ENCODE measurements at places on chromosomes 3 and 15.

DNA sequence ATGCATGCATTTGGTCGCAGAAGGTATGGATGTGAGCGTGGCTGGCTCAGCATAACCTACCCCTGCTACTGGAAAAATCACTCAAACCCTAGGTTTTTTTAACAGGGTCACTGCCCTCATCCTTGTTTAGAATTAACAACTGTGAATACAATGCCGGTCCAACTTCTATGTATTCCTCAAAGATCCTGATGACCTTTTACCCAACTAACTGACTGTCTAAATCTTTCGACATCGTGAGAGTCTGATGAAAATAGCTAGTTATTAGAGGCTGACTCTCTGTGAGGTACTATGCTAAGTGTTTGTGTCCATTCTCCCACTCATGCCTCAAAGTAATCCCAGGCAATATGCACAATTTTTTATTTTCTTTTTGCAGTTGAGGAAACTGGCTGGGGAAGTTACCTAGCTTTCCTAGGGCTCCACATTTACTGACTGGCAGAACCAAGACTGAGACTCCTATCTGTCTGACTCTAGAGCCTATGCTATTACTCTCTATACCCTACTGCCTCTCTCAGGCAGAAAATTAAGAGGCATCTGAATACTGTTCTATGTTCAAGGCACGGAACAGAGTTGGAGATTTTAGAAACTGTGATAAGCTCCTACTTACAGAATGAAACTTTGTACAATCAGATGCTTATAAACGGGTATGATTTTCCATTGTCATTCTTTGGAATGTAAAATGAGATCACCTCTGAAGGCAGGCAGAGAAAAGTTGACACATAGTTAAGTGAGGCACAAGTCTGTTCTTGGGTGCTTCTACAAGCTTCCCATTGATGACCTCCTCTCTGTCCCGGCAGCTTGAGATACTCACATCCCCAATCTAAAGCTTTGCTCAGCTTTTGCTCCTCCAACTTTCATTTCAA is 56.4 kb downstream of the FILIP1L start:
- H3K27ac ChIP-seq, result no peak overlapping the region
- H3K36me3 ChIP-seq, result no peaks in the 10 kb centered on the region
- DNase-seq, result no peak
- no peaks in the 10 kb centered on the region for H3K4me1 ChIP-seq
- no peaks in the 10 kb centered on the region for H3K27me3 ChIP-seq
- H3K4me3 ChIP-seq, result no peak overlapping the region

GRCh38 chr15:27077790-27078189 is 106.8 kb downstream of the GABRG3 start:
- no peaks in the 10 kb centered on the region for H3K27me3 ChIP-seq
- no peaks in the 10 kb centered on the region for H3K36me3 ChIP-seq
- H3K27ac ChIP-seq, result no peak overlapping the region
- DNase-seq, result no peak
- H3K4me1 ChIP-seq, result no peaks in the 10 kb centered on the region

DNA sequence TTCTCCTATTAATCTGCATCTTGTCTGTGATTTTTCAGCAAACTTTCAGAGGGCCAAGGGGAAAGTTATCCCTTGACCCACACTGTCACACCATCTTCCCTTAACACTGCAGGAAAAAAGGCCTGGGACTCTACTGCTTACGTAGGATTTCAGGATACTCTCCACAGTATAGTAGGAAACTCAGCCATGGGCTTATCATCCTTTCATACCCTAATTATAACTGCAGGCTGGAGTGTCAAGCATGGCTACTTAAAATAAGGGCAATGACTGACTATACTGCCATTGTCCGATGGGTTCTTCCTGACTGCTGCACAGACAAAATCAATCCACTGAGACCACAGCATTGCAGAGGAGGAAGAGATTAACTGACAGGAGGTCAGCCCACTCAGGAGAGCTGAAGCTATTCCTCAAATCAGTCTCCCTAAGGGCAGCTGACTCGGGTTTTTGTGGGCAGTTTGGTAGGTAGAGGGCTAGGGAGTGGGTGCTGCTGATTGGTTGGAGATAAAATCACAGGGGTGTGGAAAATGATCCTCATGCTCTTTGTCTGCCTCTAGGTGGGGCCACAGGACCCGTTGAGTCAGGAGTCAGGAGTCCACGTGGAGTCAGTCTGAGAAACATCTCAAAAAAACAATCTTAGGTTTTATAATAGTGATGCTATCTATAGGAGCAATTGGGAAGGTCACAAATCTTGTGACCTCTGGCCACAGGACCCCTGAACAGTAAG is 118.2 kb upstream of the STRIT1 start:
- no peak overlapping the region for H3K4me3 ChIP-seq
- H3K36me3 ChIP-seq, result no peaks in the 10 kb centered on the region
- H3K27me3 ChIP-seq, result no peaks in the 10 kb centered on the region
- peak; percentile 12 for DNase-seq
- no peaks in the 10 kb centered on the region for H3K4me1 ChIP-seq

DNA sequence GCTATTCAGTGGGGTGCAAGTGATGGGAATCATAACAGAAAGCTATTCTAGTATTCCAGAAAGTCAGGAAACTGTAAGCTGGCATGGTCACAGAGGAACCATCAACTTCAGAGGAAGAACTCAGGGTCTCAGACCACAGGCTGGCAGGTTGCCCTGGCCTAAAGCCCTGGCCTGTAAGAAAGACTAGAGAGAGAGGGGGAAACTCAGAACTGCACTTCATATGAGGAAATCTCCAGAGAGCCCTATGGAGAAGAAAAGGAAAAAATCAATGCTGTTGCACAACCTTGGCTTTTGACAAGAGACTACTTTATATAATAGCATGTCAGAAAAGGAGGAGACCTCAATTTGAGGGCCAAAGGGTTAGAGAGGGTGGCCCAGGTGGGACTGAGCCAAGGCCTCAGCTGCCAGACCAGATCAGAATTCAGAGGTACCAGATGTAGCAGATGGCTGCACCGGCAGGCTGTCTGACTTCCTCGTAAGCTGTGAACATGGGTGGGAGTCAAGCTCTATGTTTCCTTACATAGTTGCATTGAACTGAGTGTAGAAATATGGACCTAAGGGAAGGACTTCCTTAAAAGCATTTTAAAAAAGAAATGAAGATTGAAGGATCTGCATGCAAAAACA is 333.8 kb downstream of the PDCD6IP start:
- H3K27ac ChIP-seq, result no peak overlapping the region
- H3K4me3 ChIP-seq, result no peak overlapping the region
- no peaks in the 10 kb centered on the region for H3K27me3 ChIP-seq
- H3K36me3 ChIP-seq, result no peaks in the 10 kb centered on the region
- DNase-seq, result no peak
- H3K4me1 ChIP-seq, result peaks cover 6% of the 10 kb centered on the region

- H3K4me1 ChIP-seq, result no peaks in the 10 kb centered on the region
- no peak overlapping the region for H3K4me3 ChIP-seq
- DNase-seq, result no peak
- no peak overlapping the region for H3K27ac ChIP-seq
Measured at GRCh38 chr3:50533316-50533715, 29.9 kb upstream of the CACNA2D2 start.

DNA sequence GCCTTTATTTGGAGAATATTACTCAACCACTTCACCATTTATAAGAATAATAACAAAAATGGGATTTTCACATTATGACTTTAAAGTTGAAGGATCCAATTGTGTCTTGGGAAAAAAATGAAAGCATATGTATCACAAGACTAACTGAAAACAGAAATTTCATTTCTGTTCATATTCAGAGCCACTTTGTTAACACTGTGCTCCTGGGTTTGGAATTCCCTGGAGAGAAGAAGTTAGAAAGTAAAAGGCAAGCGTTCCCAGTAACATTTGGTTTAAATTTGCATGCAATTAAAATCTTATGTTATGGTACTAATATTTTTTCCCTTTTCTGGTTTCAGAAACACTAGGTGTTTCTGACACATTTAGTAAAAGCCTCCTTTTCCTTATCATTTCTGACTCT is 230.8 kb downstream of the RBMS3 start:
- no peak overlapping the region for H3K4me3 ChIP-seq
- no peak for DNase-seq
- no peak overlapping the region for H3K27ac ChIP-seq
- peaks cover 6% of the 10 kb centered on the region for H3K4me1 ChIP-seq

GRCh38 chr3:151753846-151754245 is 20.1 kb downstream of the AADACL2 start:
- DNase-seq, result no peak
- H3K27me3 ChIP-seq, result no peaks in the 10 kb centered on the region
- no peaks in the 10 kb centered on the region for H3K4me1 ChIP-seq
- H3K27ac ChIP-seq, result no peak overlapping the region

DNA sequence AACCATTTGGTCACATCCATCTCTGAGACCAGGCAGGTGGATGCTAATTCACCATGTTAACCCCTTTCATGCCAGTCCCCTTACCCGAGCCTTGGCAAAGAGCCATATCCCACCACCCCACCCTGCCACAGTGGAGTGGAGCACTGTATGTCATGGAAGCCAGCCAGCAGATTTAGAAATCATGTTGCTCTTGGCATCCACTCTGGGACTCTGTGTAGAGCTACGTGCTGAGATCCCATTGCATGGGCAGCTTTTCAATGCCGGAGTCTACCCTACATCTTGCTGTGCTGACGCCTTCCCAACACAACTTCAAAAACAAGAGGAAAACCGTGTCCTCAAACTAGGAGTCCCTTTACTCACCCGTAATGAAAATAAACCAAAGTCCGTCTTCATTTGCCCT is 131.0 kb downstream of the NTRK3 start:
- H3K27me3 ChIP-seq, result no peaks in the 10 kb centered on the region
- DNase-seq, result no peak
- no peak overlapping the region for H3K27ac ChIP-seq
- H3K4me3 ChIP-seq, result no peak overlapping the region
- H3K4me1 ChIP-seq, result no peaks in the 10 kb centered on the region

GRCh38 chr3:46662771-46663551 is 30.5 kb downstream of the ALS2CL start:
- no peak overlapping the region for H3K4me3 ChIP-seq
- H3K4me1 ChIP-seq, result no peaks in the 10 kb centered on the region
- DNase-seq, result no peak

DNA sequence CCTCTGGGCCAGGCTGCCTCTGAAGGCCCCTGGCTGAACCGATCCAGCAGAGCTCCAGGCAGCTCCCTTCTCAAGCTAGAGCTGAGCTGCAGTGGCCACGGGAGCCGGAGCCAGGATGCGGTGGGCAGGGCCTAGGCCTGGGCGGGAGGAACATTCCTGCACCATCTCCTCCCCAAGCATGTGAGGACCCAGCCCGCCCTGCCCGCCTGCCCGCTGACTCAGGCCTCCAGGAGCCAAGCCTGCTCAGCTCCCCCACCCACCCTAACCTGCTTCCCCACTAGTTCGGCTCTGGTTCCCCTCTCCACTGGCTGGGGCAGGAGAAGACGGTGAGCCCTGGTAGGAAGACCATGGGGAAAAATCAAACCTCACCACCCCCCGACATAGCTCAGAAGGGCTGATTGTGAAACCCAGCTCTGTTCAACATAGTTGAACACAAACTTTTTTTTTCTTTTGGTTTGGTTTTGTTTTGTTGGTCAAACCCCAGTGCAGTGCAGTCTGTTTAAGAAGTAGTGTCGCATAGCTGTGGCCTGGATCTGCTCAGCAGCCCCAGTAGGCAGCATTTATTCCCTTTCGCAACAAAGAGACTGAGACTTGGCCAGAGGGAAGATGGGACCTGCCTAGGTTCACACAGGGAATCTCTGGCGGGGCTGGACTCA is 13.5 kb downstream of the SNX33 start:
- no peak overlapping the region for H3K4me3 ChIP-seq
- peak overlapping the region; percentile 51 for H3K27ac ChIP-seq
- no peaks in the 10 kb centered on the region for H3K36me3 ChIP-seq
- no peaks in the 10 kb centered on the region for H3K27me3 ChIP-seq

DNA sequence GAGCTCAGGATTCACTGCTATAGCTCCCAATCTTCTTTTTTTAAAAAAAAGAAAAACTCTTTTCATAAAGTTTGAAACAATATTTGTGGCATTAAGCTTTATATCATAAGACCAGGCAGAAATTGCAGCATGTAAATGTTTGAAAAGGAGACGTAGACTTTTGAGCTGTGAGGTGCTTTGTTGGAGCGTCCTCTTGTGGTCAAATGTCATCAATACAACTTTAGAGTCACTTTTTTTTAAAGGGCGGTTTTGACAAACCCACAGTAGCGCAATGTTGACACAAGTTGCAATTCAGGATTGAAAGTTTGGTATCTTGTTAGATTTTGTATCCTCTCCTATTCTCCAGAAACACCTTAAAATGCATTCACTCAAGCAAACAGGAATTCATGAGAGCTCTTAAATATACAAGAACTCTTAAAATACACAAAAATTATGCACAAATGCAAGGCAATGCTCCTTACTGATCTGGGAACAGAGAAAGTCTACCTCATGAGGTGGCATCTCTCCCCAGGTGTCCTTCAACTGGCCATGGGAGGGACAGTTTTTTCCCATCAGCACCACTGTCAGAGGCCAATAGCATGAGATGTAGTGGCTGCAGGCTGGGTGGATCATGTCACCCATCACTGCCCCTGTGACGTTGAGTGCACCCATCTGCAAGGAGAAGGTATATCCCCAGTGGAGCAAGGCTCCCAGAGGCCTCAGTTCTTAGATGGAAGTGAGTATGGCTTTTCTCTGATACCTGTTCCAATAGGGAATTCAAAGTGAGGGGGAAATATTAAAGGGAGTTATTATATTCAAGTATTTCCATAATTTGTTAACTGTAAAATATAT is 70.7 kb downstream of the ANXA2 start:
- no peak overlapping the region for H3K4me3 ChIP-seq
- H3K4me1 ChIP-seq, result no peaks in the 10 kb centered on the region
- H3K36me3 ChIP-seq, result no peaks in the 10 kb centered on the region
- peak; percentile 45 for DNase-seq

GRCh38 chr15:96887730-96888129 is 557.2 kb downstream of the NR2F2 start:
- H3K27me3 ChIP-seq, result no peaks in the 10 kb centered on the region
- H3K27ac ChIP-seq, result no peak overlapping the region
- no peaks in the 10 kb centered on the region for H3K36me3 ChIP-seq
- no peak overlapping the region for H3K4me3 ChIP-seq
- DNase-seq, result no peak

All from thymus (tissue), 14 donors.